Activated CD8-positive, alpha-beta memory T cell treated with anti-CD3 and anti-CD28 coated beads for 4 hours (primary cell): ENCODE measurements at places on chromosomes 2 and 18.

DNA sequence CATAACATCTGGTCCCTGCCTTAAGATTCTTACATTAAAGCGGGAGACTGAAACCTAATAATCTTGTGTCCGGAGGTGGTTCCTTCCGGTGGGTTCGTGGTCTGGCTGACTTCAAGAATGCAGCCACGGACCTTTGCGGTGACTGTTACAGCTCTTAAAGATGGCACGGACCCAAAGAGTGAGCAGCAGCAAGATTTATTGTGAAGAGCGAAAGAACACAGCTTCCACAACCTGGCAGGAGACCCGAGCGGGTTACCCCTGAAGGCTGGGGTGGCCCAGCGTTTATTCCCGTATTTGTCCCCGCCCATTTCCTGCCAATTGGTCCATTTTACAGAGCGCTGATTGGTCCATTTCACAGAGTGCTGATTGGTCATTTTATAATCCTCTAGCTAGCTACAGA is 122.3 kb upstream of the SIX2 start:
- no peak for DNase-seq

- no peak for DNase-seq
Observed at GRCh38 chr18:49875783-49876182, 62.5 kb upstream of the ACAA2 start.

GRCh38 chr2:88729061-88729745 is 37.7 kb downstream of the RPIA start:
- no peak for DNase-seq

- no peak for DNase-seq
Observed at GRCh38 chr2:5696404-5696944, 4.3 kb downstream of the SOX11 start.

DNA sequence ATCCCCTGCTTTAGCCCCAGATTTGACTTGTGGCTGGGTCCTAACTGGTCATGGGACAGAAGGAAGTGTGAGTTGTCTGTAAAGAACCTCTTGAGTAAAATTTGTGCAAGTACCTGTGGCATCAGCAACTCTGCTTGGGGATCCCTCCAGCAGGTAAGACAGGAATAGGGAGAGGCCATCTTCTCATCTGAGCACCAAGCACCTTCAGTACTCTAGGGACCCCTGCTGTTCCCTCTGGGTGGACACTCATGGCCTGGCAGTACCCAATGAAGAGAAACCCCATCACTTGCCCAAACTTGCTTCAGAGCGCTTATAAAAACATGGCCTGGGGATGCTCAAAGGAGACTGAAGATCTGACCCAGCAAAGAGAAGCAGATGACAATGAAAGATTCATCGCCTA is 297.8 kb downstream of the SP3 start:
- no peak for DNase-seq

DNA sequence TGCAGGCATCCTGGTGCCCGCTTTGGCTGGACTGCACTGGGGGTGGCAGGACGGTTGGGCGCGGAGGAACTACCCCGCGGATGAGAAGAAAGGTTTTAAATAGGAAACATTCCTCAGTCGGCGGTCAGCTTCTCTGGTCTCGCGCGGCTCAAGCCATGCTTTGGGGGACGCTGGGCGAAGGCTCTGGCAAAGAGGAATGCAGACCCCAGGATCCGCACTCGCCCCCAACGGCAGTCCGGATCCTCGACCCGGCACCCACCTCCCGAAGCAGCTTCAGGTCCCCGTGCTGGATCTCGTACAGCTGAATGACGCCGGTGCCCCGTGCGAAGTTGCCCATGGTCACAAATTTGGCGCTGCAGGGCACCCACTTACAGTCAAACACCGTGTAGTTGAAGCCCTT is 686 bp upstream of the PNO1 start:
- DNase-seq = no peak

GRCh38 chr2:27799646-27800010 is 28.1 kb downstream of the MRPL33 start:
- no peak for DNase-seq

GRCh38 chr18:49447810-49448745 is 12.4 kb downstream of the DYM start:
- no peak for DNase-seq

- no peak for DNase-seq
Observed at GRCh38 chr18:46141199-46141598, 37.0 kb downstream of the HAUS1 start.

DNA sequence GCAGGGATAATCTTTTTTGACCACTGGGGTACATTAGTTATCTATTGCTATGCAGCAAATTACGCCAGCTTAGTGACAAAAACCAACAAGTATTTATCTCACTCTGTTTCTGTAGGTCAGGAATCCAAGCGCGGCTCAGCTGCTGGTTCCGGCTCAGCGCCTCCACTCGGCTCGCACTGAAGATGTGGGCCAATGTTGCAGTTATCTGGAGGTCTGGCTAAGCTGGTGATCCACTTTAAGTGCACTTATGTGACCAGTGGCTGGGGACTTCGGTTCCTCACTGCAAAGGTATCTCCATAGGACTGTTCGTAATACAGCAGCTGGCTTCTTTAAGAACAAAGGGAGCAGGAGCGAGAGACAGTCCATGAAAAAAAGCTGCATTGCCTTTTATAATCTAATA is 591.9 kb downstream of the TMEM182 start:
- no peak for DNase-seq

- DNase-seq = no peak
Observed at GRCh38 chr18:3219241-3219630, 532 bp downstream of the MYOM1 start.

DNA sequence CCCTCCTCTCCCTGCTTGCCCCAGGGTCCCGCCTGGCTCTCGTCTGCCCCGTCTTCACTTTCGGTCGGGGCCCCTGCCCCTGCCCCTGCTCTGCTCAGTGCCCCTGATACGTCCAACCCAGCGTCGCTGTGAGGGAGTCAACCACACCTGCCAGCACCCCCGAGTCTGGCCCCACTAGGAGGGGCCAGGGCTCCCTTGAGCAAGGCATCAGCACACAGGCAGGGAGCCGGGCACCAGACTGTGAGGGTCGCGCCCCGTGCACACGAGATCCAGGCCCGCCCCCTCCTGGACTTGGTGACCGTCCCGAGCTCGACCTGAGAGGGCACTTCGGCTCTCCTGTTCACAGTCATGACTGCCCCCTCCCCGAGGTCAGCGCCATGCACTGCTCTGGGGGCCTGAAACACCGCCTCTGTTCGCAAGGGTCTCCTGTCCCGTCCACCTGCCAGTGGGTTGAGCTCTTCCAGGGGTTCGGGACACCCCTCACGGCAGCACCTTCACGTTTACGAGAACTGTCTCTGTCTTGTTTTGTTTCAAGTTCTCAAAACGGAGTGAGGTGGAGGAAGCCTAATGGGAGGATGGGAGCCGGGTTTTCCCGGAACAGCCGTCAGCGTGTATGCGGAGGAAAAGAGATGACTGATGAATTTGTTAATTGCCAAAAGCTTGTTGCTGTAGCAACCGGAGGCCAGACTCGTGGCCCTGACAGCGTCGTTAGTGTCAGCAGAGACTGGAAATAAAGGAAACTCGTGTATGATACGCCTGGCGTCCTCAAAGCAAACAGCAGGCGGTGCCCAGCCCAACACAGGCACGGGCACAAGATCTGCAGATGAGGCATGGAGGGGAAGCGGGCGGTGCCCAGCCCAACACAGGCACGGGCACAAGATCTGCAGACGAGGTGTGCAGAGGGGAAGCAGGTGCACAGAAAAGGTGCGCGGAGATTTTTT is 48.2 kb upstream of the KCNG2 start:
- DNase-seq = no peak

DNA sequence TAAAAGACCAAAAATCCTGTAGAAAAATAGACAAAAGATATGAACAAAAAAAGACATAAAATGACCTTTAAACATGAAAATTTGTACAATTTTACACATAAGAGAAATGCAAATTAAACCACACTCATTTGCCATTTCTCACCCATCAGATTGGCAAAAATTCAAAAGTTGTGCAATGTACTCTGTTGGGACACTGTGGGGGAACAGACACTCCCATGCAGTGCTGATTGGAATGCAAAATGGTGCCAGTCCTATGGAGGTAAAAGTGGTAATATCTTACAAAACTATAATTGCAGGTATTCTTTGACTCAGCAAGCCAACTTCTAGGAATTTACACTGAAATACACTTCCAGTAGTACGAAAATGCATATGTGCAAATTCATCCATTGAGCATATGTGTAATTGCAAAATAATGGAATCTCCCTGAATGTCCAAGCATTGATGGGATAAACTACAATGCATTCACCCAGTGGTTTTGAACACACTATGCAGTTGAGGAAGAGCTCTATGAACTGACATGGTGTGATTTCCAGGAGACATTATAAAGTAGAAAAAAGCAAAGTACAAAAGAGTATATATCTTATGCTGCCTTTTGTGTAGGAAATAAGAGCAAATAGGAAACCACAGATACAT is 201.8 kb upstream of the ZNF521 start:
- DNase-seq = no peak

GRCh38 chr2:238744951-238745350 is 102.9 kb upstream of the TWIST2 start:
- no peak for DNase-seq

DNA sequence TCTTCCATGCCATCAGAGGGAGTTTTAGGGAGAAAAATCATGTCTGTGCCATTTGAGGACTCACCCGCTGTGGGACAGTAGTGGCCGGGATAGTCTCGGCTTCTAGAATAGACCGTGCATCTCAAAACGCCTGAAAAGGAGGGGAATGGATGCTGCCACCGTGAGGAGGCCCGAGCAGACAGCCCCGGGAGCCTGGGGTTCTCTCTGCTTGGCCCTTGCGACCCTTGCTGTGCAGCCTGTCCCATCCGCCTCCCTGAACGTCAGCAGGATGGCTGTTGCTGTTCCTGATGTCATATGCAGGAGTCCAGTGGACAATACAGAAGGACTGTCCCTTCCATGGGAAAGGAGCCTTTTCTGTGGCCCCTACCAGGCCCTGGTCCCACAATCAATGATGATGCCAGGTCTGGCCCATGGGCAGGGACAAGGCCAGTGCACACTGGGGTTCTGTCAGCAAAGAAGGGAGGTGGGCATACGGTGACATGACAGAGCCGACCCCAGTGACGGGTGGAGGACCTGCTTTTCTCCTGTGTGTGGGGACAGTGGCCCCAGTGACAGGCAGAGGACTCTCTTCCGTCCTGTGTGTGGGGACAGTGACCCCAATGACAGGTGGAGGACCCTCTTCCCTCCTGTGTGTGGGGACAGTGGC is 58.8 kb downstream of the ACKR3 start:
- DNase-seq = no peak

DNA sequence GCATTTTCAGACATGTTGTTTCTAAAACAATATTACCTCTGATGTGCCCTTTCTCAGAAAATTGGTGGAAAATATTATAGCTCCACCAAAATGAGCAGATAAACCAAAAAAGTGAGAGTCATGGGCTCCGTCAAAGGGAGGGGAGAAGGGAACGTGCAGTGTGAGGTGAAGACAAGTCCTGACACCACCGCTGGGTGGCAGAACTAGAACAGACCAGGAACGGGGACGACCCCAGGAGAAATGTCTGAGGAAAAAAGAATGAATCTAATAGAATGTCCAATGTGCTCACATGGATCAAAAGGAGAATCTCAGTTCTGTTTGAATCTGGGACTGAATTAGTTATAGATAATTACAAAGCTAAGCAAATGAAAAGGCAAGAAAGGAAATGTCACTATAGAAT is 22.6 kb upstream of the BCL2 start:
- no peak for DNase-seq

GRCh38 chr2:120393456-120393855 is 47.5 kb downstream of the INHBB start:
- DNase-seq = no peak

DNA sequence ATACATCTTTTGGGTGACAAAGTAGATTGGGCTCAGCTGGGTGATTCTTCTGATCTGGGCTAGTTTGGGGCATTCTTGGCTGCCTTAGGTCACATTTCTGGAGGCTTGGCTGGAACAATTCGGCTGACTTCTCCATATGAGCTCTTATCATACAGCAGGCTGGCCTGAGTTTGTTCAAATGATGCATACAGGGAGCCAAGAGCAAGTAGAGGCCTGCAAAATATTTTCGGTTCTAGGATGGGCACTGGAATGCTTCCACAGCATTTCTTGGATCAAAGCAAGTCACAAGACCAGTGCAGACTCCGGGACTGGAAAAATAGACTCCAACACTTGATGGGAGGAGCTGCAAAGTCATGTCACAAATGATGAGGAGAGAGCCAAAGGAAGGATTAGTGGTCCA is 98.4 kb downstream of the SCG2 start:
- DNase-seq = no peak

- no peak for DNase-seq
Observed at GRCh38 chr2:95530734-95531133, 46.2 kb upstream of the TRIM43B start.

- DNase-seq = no peak
Observed at GRCh38 chr18:10877987-10878386, 271.4 kb downstream of the PIEZO2 start.

DNA sequence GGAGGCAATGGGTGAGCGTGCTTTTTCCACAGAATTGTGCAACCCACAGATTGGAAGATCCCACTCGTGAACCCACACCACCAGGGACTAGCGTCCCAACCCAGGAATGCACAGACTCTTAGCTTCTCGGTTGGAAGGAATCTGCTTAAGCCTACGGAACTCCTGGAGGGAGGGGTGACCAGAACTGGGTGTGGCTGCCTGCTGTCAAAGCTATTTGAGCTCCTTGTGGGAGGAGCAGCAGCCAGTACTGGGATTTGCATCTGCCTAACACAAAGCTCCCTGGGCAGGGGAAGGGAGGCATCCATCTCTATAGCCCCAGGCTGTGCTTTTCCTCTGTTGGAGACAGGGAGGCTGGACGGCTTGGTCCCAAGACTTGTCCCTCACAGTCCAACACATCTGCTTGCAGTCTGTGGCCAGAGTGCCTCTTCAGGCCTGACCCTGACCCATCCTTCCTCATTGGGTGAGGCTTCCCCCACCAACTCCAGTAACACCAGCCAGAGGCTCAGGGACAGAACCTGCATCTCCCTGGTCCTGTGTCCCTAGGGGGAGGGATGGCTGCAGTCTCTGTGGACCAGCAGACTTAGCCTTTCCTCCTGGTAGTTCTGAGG is 27.9 kb downstream of the HNMT start:
- no peak for DNase-seq

DNA sequence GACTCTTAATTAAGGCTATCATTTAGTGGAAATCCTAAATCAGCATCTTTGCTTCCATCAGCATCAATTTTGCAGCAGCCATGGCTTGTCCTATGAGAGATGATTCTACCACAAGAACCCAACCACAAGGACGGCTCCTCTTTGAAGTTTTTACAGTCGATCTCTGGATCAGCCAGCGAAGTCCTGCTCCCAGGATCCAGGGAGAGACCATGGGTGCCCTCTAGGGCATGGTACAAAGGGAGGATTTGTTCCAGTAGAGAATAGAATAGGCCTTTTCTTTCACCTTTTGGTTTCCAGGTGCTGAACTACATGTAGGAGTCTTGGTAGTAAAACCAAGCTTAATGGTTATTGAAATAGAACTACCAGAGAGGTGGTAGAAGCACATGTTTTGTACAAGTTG is 52.7 kb downstream of the TMEM200C start:
- DNase-seq = no peak

- no peak for DNase-seq
Observed at GRCh38 chr18:11909591-11910026, 1.5 kb upstream of the MPPE1 start.

DNA sequence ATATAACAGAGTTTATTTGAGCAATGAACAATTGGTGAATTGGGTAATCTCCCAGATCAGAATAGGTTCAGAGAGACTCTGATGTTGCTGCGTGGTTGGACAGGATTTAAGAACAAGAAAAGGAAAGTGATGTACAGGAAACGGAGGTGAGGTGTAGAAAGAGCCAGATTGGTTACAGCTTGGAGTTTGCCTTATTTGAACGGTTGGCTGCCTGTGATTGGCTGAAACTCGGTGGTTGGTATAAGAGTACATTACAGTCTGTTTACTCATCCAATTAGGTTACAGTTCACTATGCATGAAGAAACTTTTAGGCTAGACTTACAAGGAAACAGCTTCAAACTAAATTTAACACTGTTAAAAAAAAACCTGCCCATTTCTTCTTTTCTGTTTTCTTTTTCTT is 68.0 kb upstream of the CABLES1 start:
- no peak for DNase-seq
